ENCODE measurements at places on chromosomes 4 and X.

DNA sequence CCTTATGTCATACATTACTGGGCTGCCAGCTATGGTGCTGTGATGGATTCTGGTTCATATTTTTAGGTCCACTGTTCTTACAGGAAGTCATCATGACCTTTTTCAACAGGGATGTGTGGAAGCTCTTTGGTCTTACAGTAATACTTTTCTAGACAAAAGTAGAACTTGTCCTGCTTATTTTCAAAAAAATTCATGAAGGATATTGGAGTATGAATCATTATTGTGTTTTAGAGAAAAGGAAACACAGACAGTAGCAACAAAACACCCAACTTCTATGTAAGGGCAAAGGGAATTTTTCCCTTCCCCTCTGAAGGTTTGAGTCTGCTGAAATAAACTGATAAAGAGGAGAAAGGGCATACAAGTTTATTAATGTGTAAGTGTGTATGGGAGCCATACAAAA is 54.7 kb upstream of the FAM9C start:
- no peak for DNase-seq

DNA sequence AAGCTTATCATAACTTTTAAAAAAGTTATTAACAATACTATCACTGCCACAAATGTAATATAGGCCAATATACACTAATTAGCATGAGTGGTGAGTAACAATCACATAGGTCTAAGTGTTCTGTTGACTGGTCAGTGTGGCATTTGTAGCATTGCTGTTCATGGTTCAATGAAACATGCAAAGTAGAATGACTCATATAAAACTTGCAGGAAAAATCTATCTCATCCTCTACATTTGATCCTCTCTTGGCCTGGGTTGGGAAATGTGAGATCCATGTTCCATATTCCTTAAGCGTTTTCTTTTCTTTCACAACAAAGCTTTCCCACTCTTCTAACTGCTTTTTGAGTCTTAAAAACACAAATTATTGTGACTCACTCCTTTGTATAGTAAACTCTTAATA is 1418.7 kb downstream of the FSTL5 start:
- DNase-seq = no peak

- no peak for DNase-seq
Measured at GRCh38 chr4:189659287-189659686, 281.4 kb upstream of the FRG1 start.

DNA sequence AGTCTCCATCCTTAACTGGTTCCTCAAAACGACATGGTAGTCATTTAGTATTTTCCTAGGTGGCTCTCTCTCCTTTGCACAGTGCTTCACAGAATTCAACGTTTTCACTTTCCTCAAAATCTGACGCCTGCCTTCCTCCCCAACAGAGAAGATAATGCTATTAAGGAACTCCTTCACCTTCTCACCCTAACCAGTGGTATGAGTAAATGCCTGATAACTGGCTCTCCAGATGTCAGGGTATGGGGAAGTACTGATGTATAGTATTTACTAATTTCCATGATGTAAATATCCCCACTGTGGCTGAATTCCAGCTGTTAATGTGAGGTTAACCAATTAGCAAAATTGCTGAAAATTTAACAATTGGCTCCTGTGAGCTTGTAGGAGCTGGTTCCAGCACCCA is 28.8 kb upstream of the NSUN7 start:
- DNase-seq = no peak

GRCh38 chrX:148670277-148670676 is 169.9 kb downstream of the AFF2 start:
- no peak for DNase-seq

- DNase-seq = no peak
Measured at GRCh38 chrX:117568238-117568637, 548.4 kb downstream of the KLHL13 start.

DNA sequence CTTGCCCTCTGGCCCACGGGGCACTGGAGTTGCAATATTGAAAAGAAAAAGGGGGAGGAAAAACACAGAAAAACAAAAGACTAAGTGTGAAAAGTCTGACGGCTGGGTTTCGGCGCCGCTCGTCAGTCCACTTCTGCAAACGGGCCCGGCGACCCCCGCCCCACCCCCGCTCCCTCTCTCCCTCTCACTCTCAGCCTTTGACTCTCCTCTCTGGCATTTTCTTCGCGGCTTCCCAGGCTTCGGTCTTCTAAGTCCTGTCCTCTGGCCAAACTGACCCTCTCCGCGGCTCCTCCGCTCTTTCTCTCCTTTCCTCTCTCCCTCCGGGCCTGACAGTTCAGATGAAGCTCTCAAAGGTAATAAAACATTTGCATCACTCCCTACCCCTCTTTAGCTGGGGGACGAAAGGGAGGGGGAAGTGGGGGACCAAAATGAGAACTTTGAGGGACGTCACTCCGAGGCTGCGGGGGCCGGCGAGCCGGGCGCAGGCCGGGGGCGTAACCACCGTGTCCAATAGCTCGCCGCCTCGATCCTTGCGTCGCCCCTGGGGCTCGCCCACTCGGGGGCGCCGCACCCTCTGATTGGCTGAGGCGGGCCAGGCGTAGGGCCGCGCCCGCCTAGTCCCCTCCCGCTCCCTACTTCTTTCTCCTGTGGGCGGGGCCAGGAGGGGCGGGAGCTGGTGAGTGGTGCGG is at the start of gene NKX6-1:
NKX6-1 (minus strand) TSS at position 358 of the 689 bp plus-strand sequence. CDS start 1,064 bp downstream, outside the sequence.
- DNase-seq = peak; percentile 47

DNA sequence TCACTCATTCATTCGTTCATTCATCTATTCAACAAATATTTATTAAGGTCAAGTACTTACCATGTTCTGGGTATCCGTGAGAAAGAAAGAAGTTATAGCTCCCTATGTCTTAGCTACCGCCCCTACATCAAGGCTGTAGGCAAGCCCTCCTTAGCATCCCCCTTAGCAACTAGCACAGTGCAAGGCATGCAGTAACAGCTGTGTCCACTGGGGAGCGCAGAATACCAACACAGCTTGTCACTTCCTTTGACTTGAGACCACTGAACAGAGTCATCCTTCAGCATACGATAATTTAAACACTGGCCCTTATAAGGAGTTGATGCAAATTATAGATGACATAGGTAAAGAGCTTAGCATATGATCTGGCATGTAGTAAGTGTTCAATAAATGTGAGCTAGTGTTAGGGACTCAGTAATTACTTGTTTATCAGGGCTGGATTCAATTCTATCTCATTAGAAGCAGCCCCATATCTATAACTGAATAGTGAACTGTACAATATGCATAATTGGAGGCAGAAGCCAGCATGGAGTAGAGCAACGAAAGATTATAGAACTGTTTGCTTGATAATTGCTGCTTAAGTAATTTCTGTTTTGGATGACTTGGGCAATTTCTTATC is 8.7 kb downstream of the KIAA1210 start:
- peak; percentile 51 for DNase-seq

- DNase-seq = no peak
Measured at GRCh38 chrX:15866147-15866546, 11.5 kb upstream of the AP1S2 start.

- DNase-seq = no peak
Measured at GRCh38 chrX:88584283-88584682, 162.7 kb upstream of the CPXCR1 start.

- DNase-seq = no peak
Measured at GRCh38 chrX:130083656-130084382, 26.5 kb downstream of the ELF4 start.

DNA sequence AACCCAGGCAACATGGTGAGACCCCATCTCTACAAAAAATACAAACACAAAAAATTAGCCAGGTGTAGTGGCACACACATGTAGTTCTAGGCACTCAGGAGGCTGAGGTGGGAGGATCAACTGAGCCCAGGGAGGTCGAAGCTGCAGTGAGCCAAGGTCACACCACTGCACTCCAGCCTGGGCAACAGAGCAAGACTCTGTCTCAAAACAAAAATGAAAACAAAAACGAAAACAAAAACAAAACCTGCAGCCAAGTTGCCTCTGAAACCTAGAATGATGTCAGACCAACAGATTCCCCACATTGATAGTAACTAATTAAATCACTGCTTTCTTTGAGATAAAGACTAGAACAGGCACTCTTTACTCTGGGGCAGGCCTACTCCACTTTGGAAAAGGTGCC is 104.5 kb downstream of the AMELX start:
- DNase-seq = no peak

DNA sequence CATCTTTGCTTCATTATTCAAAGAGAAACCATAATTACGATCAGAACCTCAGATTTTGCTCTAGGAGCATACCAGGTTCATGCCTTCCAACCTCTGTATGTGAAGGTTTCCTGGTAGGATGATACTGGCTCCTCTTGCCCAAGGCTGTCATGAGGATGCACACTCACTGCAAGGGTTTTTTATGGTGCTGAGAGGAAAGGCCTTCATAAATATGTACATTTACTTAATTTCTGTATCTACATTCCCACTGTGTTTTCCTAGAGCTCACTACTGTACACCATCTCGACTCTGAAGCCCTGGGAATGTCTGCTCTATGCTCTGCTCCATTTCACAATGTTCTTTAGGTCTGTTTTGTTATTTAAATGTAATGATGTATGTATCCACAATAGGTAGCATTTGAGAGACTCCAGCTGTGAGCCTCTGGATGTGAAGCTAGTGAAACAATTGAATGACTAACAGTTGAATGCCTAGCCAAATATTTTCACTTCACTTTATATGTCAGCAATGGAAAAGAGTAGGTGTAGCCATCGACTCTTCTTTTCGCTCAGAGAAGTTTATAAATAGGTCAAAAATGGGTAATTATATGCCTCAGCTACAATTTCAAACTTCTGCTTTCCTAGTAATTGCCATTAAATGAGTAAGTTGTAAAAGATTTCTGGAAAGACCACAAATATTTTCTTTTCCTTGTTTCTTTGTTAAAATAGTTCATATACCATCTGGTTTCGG is 228.0 kb downstream of the PALLD start:
- no peak for DNase-seq

GRCh38 chr4:67575232-67576058 is 16.9 kb downstream of the STAP1 start:
- DNase-seq = no peak

GRCh38 chr4:119942806-119943205 is 123.8 kb downstream of the MAD2L1 start:
- DNase-seq = no peak

GRCh38 chr4:72814241-72814640 is 245.2 kb upstream of the ADAMTS3 start:
- DNase-seq = no peak

GRCh38 chrX:45191383-45191782 is 9.3 kb downstream of the DIPK2B start:
- no peak for DNase-seq

GRCh38 chr4:152970102-152970820 is 34.1 kb downstream of the FHDC1 start:
- no peak for DNase-seq

- no peak for DNase-seq
Measured at GRCh38 chr4:105059337-105059736, 87.3 kb upstream of the TET2 start.

- DNase-seq = no peak
Measured at GRCh38 chrX:56228914-56229313, 3.2 kb upstream of the KLF8 start.

- DNase-seq = no peak
Measured at GRCh38 chr4:149961876-149962597, 116.2 kb upstream of the DCLK2 start.

- no peak for DNase-seq
Measured at GRCh38 chr4:103423261-103423660, 225.1 kb upstream of the CENPE start.

DNA sequence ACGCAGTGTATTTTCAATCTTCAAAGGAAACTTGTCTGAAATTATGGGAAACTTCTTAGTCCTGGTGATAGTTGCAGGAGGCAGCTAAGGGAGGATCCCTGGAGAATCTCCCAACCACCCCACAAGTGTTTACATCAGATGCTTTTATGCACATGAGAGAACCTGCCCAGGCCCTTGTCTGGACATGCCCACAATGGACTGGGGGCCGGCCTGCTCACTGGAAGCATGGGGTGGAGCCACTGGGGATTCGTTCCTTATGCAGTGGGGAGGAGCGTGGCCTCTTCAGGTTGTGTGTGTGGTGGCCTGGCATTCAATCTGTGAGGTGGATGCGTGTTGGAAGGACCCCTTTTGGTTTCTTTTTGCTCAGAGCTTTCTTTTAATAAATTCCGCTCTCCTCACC is 398.7 kb upstream of the PPP1R2C start:
- DNase-seq = no peak

DNA sequence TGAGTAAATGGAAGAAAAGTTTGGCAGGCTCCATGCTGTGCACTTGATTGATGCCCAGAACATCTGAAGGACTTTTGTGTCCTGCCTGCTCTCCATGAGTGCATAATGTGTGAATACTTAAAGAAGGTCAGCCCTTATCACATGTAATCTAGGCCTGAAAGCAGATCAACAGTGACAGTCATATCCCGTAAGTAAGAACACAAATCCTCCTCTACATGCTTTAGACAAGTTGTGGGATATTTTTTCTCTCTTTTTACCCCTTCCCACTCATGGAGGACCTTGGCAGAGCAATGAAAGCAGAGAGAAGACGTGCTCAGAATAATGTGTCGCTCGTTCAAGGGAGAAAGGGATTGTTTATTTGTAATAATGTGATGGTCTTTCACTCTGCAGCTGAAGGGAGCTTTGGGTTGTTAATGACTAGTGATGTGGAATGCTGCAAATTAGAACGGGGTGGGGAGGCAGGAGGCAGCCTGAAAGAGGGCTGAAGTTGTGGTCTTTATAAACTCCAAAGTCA is 286.6 kb downstream of the BMPR1B start:
- no peak for DNase-seq

- no peak for DNase-seq
Measured at GRCh38 chrX:130109429-130110378, 593 bp downstream of the ELF4 start.

GRCh38 chr4:150258569-150258968 is 180.3 kb downstream of the DCLK2 start:
- DNase-seq = no peak

DNA sequence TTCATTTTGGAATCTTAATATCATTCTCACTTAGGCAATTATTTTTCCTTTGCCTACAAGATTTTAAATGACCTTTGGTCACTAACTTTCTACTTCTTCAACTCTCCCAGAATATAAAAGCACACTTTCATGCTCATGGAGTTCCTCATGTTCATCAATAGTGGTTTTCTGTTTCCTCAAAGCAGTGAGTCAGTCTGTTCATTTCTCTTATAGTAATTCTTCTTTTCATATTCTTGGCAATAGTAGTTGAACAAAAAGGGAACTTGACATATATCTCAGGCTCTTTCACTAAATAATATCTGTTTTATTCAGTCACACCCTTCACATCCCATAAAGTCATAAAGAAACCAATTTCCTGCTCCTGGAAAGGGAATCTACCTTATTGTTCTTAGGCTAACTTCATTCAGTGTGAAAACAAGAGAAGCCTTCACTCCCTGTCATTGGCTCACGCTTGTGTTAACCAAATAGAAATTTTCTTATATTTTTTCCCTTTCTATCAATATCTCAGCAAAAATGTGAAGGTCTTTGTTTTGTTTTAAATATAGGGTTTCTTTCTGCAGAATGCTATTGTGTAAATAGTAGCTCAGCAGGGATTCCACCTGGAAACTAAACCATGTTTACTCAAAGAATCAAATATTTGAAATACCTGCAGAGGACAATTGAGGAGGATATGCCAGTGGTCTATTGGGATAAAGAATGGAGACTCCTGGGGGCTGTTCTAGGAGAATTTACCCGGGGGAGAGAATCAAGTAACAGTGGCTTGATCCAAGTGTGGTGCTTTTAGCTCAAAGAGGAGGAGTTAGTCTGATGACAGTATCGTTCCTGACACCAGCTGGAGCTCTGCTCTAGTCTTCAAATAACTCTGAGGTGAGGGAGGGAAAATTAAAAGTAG is 13.4 kb upstream of the TNIP3 start:
- no peak for DNase-seq
